T-helper 2 cell treated with Interferon-gamma antibody and Interleukin-4, amounts not matched to agents 100 ng/mL and 5 ng/mL, for 36 hours (primary cell): ENCODE measurements at places on chromosomes 6 and 20. TPM values are rescaled to one million over a fixed set of nuclear protein-coding genes. Genes with fewer than 3 reads are reported as not detected.

ENPP5 gene
- not detected in 2 replicates for total RNA-seq

MAD2L1BP gene
- 39.5 and 40.1 TPM in 2 replicates for total RNA-seq

TAF8 gene
- 42.6 and 47.5 TPM in 2 replicates for total RNA-seq

ENPP1 gene
- total RNA-seq, result 3.5 TPM in 2 replicates

ETV7 gene
- total RNA-seq, result 2.7 and 3.0 TPM in 2 replicates

RBM12 gene
- 130 TPM in 2 replicates for total RNA-seq

DYNLT2 gene
- total RNA-seq, result 2.0 TPM in 2 replicates

TNF gene
- total RNA-seq, result 45.3 and 45.8 TPM in 2 replicates

OR2B6 gene
- 0.30 TPM in 1 of 2 replicates, not detected in the other for total RNA-seq

ENPP4 gene
- 4.7 and 4.9 TPM in 2 replicates for total RNA-seq

BTN1A1 gene
- not detected in 2 replicates for total RNA-seq

FOXA2 gene
- not detected in 2 replicates for total RNA-seq

SAMD5 gene
- total RNA-seq, result not detected in 2 replicates

UNC5CL gene
- total RNA-seq, result 1.2 and 1.3 TPM in 2 replicates

MEP1A gene
- total RNA-seq, result not detected in 2 replicates
